ENCODE measurements at places on chromosomes 12 and 14. TPM values are rescaled to one million over a fixed set of nuclear protein-coding genes. Genes with fewer than 3 reads are reported as not detected.

GRCh38 chr12:132926415-132926833, 29.7 kb downstream of the ZNF605 start:
- DNase-seq: no peak

Gene GPR65
- total RNA-seq: not detected

Gene SERPINA12
- total RNA-seq: not detected

- no peak for DNase-seq
Observed at GRCh38 chr12:131959116-131959515, 9.4 kb downstream of the EP400 start.

- no peak for DNase-seq
Observed at GRCh38 chr12:49404956-49405355, 37.7 kb downstream of the SPATS2 start.

- no peak for DNase-seq
Observed at GRCh38 chr12:124422570-124423523, 128.0 kb downstream of the RFLNA start.

Gene ABHD12B
- 156 TPM for total RNA-seq

DNA sequence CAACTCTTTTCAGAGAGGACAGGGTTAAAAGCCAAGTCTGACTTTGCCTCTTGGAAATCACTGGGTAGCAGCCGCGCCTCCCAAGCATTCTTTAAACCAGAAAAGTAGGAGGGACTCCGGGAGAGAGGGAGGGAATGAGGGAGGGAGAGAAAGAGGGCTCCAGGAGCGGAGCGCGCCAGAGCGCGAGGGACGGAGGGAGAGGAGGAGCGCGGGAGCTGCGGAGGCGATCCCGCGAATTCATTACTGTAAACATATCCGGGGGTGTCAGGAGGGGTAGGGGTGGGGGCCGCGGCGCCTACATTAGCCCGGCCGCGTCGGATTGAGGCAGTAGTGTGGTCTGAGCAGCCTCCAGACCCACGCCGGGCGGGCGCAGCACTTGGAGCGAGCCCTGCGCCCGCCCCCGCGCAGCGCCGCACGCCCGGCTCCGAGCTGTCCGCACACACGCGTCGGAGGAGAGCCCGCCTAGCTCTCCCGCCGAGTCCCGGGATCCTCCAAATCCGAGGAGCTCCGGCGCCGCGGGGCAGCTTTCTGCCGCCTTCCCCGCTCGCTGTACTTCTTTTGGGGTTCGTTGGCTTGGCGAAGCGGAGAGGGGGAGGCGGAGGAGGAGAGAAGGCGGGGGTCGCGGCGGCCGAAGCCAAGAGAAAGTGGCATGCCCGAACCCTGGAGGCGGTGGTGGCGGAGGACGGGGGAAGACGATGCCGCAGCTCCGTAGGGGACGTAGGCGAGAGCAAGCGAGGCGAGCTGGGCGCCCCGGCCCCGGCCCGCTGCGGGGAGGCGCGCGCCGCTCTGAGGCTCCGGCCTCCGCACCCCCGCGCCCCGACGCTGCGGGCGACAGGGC, 3.3 kb downstream of the FLRT2 start:
- DNase-seq: peak; percentile 78

- no peak for DNase-seq
Observed at GRCh38 chr12:89593873-89594272, 68.0 kb upstream of the POC1B start.

DNA sequence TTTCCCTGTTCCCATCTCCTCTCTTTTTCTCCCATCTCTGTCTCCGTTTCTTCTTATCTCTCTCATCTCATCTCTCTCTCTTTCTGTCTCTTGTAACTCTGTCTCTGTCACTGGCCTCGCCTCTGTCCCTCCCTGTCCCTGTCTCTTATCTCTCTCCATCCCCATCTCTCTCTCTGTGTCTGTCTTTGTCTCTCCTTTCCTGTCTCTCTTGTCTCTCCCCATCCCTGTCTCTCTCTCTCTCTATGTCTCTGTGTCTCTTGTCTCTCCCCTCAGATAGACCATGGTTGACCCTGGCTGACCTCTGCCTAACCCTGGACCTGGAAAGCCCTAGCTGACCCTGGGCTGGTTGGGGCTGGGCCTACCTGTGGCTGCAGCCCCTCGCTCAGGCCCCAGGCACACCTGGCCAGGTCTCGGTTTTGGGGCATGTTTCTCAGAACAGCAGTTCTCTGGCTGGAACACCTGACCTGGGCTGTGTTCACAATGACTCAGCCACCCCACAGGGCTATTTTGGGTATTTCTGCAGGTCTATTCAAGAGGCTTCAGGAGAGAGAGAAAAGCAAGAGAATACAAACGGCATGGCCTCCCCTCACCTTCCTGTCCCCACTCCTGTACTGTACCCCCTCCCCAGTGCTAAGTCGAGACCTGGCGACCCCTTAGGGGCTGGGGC, 174.4 kb downstream of the TMEM121 start:
- DNase-seq: no peak

GRCh38 chr12:8018666-8019581, 13.6 kb upstream of the FOXJ2 start:
- peak; percentile 93 for DNase-seq

DNA sequence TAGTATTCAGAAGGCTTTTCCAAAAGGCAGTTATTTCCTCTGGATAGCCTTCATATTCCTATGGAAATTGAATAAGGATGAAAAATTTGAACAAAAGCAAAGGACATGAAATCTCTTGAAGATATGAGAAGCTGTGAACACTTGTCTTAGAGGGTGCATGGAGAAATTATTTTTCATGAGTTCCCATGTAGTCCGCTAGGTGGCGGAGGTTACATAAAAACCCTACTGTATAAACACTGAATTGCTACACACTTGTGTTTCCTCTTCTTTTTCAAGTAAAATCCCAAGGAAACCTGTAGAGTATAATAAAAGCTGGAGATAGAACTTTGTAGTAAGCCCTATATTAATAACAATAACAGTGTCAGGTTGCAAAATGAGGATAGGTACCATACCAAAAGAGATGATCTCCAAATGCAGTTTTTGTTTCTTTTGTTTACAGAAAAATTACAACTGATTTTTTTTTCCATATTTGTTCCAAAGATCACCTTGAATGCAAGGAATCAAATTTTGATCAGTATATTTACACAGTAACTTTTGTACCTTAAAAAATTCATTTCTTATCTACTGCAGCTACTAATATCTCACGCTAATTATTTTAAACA, 37.8 kb upstream of the OR4E1 start:
- DNase-seq: no peak

DNA sequence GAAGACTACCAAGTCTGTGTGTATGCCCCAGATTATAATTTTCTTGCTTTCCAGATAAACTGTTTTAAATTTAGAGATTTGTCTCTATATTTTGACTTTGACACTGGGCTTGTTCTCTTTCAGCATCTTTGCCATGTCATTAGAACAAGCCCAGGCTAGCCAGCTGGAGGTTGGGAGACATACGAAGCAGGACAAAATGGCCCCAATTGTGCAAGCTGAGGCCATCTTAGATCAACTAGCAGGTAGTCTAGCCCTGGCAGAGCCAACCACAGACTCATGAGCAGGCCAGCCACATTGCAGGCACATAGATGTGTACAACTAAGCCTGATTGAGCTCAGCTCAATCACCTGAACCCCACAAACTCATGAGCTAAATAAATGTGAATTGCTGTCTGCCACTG, 321.4 kb downstream of the ATP23 start:
- no peak for DNase-seq

Gene POTEG
- total RNA-seq: not detected

Gene KRT8
- 429 TPM for total RNA-seq

Gene KCNK10
- 0.53 TPM for total RNA-seq

Gene RERG
- total RNA-seq: 0.21 TPM

DNA sequence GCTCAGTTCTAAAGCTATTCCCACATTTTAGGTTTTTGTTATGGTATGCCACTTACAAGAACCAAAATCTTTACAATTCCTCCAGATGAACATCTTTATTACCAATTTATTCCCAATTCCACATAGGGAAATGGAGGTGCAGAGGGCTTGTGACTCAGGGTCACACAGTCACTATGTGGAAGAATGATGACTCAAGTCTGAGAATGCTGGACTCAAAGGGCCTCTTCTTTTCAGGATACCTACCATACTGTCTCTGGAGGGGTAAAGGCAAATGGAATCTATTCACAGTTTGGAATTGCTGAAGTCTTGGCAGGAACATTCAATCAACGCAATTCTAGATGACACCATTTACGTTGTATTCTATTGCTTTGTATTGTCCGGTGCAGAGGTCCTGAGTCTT, 48.2 kb upstream of the MANSC4 start:
- DNase-seq: no peak

Gene CLEC6A
- total RNA-seq: 0.11 TPM

DNA sequence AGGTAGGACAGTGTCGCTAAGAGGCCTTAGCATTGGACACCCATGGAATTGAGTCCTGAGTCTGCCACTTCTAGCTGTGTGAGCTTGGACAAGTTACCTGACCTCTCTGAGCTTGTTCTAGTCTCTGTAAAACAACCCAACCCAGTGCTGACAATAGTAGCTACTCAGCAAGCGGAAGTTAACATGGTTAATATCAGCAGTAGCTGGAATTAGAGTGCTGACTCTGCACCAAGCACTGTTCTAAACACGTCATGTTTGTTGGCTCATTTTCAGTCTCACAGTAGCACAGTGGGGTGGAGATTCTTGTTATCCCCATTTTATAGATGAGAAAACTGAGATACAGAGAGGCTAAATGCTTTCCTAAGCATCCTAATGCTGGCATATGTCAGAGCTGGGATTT, 47.5 kb upstream of the RIN3 start:
- DNase-seq: no peak
